Renal cortical epithelial cell (primary cell): ENCODE measurements at places on chromosomes 11 and 22.

- peak; percentile 57 for DNase-seq
These were observed 28.5 kb downstream of the LRP4 start for GRCh38 chr11:46889689-46890475.

GRCh38 chr11:110160016-110160415, 66.8 kb downstream of the ZC3H12C start:
- no peak for DNase-seq

- DNase-seq, result no peak
These were observed 444.2 kb downstream of the CNTN5 start for GRCh38 chr11:99464985-99465384.

GRCh38 chr11:74673693-74674360, 57.4 kb downstream of the CHRDL2 start:
- no peak for DNase-seq

DNA sequence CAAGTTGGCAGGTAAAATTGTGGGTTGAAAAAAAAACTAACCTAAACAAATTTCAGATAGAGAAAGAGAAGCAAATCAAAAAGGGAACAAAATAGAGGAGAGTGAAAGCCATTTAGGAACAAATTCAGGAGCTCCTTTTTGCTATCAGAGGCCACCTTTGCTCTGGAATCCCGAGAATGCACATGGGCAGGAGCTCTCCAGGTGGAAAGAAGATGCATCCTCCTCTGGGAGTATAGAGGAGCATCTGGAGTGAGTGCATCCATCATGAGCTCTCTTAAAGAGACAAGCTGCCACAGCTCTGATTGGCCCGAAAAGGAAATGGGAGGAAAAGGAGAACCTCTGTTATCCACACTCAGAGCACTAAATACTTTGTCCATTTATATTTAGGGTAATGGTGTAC, 26.3 kb downstream of the MRGPRX1 start:
- no peak for DNase-seq

DNA sequence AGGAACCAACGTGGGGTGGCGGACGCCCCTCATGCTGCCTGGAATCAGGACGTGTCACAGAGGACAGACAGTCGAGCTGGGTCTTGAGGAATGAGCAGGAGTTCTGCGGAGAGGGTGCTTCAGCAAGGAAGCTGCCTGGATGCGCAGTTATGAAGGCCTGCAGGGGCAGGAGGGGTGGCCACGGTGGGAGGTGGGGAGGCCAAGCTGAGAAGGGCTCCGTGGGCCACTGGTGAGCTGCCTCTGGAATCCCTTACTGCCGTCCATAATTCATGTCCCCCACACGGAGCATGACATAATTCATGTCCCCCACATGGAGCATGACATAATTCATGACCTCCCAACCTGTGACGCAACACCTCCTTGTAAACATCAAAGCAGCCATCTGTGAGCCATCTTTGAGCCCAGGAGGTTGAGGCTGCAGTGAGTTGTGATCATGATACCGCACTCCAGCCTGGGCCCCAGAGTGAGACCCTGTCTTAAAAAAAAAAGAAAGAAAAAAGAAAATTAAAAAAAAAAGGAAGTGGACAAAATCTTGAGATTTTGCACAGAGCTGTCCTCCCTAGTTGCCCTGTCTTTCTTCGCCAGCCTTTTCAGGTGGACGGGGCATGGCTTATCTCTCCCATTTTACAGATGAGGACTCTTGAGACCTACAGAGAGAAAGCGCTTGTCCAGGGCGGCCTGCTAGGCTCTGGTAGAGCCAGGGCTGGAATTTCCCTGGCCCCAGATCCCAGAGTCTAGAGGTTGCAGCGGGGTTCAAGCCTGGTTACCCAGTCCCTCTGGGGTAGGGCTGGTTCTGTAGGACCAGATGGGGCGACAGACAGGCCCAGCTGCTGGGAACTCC, 24.3 kb upstream of the PICK1 start:
- DNase-seq, result peak; percentile 63

GRCh38 chr22:44924710-44925109, 85.1 kb downstream of the PHF21B start:
- DNase-seq, result no peak

- no peak for DNase-seq
These were observed 58.0 kb upstream of the KIRREL3 start for GRCh38 chr11:127058524-127058923.

DNA sequence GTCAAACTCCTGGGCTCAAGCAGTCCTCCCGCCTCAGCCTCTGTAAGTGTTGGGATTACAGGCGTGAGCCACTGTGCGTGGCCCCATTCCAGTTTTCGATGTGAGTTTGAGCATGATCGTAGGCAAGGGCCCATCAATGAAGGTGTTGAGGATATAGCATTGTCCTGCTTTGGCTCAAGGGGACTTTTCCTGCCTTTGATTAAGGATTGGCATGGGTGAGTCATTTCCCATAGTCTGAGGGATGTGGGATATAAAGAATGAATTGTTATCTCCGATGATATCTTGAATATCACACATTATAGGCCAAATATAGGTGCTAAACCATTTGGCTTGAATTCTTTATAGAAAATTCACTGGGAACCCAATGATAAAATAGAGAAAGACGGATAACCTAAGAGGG, 30.4 kb downstream of the STIM1 start:
- no peak for DNase-seq

GRCh38 chr11:68461575-68461917, 994 bp downstream of the PPP6R3 start:
- DNase-seq, result no peak

- DNase-seq, result peak; percentile 98
These were observed 15.3 kb upstream of the MRTFA start for GRCh38 chr22:40651563-40652501.

GRCh38 chr11:63813563-63814382, 517 bp downstream of the SPINDOC start:
- DNase-seq, result no peak

GRCh38 chr11:16526947-16527346, 170.6 kb upstream of the SOX6 start:
- DNase-seq, result no peak

GRCh38 chr11:114259551-114259983, 36.6 kb upstream of the NNMT start:
- DNase-seq, result no peak

DNA sequence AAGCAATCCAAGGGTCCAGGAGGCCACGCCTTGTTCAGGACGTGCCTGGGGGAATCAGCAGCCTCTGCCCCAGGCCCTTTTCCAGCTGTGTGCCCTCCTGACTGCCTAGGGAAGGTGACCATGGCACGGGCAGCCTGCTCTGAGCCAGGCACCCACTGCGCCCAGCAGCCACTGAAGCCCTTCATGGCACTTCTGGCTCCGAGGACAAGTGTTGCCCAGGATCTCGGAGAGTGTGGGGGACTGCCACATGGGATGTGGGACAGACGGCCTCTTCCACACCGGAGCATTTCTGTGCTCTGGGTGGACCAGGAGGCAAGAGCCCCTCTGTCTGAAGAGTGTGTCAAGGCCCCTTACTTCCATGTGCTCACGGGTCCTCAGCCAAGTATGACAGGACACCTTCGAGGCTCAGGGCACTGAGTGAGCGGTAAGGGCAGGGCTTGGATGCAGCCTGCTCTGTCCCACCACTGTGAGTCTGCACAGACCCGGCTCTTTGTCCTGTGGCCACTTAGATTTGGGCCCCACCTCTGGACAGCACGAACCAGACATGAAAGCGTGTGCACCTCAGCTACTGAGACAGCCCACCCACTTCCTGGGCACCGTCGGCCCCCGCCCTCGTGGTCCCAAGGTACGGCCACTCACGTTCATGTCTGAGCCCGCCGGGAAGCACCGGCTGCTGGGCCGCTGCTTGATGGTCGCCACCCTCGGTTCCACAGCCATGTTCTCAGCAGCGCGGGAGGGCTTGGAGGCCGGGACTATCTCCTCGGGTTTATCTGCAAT, 93.6 kb downstream of the CTTN start:
- no peak for DNase-seq

DNA sequence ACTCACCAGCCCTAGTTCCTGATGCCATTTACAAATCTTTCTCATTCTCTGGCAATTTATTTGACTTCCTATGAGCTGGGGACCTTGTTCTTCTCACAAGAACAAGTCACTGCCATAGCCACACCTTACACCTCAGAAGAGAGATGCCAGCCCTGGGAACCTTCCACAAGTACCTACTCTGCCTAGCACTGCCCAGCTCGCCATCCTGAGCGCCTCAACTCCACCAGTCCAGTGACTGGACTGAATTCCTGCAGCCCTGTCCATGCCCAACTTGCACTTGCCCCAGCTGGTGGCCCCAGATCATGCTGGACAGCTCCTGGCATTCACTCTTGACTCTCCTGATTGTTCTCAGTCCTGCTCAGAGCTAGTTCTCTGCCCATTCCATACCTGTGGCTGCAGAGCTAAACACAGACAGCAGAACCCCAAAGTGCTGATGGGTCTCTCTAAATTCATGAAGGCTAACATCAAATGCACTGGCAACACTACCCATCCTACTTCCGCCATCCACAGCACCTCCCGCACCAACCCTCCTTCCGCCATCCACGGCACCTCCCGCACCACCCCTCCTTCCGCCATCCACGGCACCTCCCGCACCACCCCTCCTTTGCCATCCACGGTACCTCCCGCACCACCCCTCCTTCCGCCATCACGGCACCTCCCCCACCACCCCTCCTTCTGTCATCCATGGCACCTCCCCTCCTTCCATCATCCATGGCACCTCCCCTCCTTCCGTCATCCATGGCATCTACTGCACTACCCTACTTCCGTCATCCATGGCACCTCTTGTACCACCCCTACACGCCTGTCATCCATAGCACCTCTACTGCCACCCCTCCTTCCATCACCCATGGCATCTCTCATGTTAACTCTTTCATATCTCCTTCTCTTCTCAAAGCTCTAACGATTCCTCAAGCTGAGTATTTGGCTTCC, 23.6 kb upstream of the SLC25A1 start:
- DNase-seq, result no peak

DNA sequence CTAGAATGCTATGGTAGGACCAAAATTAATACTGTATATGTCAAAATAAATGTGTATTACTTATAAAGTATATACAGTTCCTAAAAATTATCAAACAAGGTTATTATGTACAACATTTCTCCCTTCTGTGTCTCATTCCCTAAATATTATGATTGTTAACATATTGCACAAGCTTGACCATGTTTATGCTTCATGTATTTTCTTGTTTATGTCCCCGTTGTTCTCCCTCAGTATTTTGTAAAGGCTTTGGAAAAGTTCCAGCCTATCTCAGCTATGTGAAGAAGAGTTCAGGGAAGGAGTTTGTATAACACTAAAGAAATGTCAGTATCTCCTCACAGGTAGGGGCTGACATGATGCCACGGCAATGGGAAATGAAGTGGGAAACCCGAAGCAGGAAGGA, 19.6 kb downstream of the ADM start:
- DNase-seq, result no peak
